CD4-positive, alpha-beta T cell treated with Interleukin-6 for 4 hours (primary cell): ENCODE measurements at places on chromosomes 3 and 15.

GRCh38 chr3:127585813-127586413 lies 4.6 kb downstream of the TPRA1 start:
- no peak for DNase-seq

DNA sequence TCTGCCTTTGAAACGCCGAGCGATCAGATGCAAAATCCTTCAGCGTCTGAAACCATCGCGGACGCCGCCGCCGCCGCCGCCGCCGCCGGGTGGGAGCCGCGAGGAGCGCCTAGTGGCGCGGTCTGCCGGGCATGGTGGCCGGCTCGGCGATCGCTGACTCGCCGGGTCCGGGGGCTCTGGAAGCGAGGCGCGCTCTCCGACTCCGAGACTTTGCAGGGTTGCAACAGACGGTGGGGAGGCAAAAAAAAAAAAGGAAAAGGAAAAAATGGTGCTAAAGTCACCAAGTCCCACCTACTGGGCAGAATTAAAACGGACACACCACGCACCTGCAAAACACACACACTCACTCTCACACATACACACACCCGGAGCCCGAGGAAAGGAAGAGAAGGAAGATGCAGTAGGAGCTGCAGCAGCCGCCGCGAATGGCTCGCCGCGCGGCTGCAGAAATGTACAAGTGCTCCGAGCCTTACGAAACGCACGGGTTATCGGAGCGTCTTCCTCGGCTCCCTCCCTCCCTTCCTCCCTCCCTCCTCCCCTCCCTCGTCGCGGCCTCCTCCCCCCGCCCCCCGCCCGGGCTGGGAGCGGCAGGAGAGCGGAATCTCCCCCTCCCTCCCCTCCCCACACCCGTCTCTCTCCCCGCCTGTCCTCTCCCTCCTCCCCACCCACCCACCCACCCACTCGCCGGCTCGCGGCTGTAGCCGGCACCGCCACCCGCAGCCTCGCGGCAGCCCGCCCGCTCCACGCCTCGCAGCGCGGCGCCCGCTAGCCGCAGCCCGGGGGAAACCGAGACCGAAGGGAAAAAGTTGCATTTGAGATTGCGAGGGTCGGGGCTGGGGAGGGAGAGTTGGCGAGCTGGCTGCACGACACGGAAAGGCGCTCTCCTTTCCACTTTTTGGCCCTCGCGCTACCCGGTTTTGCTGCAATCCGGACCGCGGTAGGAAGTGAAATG lies at the start of gene NTRK3:
Gene NTRK3 (minus strand): TSS at position 461 of the 952 bp plus-strand sequence. CDS start 586 bp downstream, outside the sequence.
- DNase-seq: peak; percentile 6

DNA sequence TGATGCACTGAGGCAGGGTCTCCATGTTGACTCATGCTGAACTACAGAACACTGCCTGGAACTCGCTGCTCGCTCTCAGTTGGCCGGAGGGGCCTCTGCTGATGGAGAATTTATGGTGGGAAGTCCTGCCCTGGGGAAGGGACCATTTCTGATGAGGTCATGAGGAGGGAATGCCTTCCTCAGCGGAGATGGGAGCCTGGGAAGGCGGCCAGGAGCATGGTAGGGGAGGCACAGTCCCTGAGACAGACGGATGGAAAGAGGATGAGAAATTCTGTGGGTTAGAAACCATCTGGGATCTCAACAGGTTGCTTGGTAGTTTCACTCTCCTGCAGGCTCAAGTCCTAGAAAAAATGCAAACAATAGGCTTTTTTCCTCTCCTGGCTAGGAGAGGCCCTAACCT lies 56.8 kb upstream of the TPM1 start:
- DNase-seq: no peak

DNA sequence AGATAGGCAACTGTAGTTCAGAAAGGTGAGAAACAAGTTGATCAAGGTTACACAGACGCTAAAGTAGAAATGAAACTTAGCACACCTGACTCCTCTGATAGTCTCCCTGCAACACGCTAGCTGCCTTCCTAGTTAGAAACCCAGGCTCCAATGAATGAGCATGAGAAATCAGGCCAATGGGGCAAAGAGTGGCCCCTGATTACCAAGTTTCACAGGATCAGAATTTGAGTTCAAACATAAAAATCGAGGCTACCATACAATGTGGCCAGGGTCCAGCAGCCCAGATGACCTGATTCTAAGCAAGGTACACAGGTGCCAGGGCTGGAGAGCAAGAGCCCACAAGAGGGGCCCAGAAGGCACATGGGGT lies 7.7 kb downstream of the PLD1 start:
- DNase-seq: no peak

GRCh38 chr3:31180274-31180673 lies 285.8 kb upstream of the GADL1 start:
- no peak for DNase-seq

DNA sequence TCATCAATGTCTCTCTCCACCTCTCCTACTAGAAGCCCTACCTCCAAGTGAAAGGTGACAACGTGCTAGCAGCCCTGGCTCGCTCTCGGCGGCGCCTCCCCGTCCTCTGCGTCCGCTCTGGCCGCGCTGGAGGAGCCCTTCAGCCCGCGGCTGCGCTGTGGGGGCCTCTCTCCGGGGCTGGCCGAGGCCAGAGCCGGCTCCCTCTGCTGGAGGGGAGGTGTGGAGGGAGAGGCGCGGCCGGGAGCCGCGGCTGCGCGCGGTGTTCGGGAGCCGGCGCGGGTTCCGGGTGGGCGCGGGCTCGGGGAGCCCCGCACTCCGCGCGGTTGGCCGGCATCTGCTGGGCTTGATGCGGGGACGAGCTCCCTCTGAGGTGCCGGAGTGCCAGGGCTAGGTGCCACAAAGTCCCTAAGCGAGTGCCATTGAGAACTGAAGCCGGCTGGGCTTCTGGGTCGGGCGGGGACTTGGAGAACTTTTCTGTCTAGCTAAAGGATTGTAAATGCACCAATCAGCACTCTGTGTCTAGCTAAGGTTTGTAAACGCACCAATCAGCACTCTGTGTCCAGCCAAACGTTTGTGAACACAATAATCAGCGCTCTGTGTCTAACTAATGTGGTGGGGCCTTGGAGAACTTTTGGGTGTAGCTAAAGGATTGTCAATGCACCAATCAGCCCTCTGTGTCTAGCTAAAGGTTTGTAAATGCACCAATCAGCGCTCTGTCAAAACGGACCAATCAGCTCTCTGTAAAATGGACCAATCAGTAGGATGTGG lies 84.8 kb upstream of the ARRDC4 start:
- DNase-seq: no peak

DNA sequence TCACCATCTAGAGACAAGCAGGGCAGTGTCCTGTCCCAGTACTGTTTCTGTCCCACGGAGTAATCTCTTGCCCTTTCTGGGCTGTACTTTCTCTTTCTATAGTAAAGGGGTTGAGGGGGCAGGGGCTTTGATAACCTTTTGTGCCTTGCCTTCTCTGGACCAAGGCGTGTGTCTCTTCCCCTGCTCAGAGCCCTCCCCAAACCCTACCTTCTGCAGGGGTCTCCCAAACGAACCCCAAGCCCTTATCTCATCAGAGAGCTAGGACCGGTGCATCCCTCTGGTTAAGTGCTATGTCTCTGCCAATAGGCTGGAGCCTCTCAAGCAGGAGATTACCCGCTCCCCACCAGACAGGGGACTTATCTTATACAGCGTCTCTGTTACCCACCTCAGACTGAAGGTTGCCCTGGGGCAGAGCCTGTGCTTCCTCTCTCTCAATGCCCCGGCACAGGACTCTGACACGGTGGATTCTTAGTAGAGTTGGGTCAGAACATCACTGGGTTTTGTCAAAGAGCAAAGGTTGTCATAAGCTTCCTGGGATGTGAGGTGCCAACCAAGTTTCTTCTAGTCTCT lies 2.9 kb downstream of the PLEKHO2 start:
- peak; percentile 21 for DNase-seq

GRCh38 chr15:37034392-37034791 lies 66.0 kb downstream of the MEIS2 start:
- no peak for DNase-seq

GRCh38 chr15:99413955-99414754 lies 151.6 kb upstream of the MEF2A start:
- DNase-seq: no peak

DNA sequence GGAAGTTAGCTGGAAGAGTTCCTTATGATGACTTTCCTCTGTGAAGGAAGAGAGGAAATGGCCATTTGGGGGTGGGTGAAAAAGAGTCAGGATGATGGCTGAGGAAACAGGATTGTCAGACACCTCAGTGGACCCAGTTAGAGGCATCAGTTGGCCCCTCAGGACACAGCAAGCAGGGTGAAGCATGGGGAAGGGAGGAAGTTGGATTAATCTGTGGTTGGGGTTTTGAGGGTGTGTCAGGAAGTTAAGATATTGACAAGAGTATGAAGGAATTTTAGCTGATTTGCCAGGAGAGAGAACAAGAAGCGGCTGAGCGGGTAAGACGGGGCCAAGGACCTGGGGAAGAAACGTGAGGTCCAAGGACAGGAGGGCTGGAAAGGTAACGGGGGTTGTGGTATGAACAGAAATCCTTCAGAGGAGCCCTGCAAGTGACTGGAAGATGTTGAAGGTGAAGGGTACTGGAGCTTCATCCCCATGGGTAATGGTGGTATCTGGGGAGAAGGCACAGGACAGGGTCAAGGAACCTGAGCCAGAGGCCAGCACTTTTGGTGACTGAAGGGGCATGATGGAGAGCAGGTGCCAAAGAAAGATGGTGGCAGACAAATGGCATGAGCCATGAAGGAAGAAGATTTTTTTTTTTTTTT lies 2.7 kb downstream of the UQCC5 start:
- DNase-seq: no peak

DNA sequence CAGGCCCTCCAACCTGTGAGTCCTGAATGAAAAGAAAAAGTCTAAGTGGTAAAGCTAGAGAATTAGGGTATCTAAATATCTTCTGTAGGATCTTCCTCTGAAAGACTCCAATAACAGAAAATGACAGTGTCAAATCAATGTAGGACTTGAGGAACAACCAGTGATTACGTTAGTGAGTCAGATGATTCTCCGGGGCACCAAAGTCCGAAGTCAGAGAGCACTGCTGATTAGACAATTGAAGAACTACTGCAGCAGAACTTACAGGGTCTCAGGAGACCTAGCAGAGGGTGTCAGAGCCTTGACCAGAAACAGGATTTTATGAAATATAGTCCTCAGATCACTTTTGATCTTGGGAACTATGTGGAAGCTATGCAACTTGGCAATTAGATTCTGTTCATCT lies 605.8 kb downstream of the EPHA3 start:
- no peak for DNase-seq

- no peak for DNase-seq
Observed at GRCh38 chr3:61572879-61573278, 11.5 kb downstream of the PTPRG start.

GRCh38 chr15:31974855-31975829 lies 55.2 kb upstream of the CHRNA7 start:
- peak; percentile 27 for DNase-seq

- DNase-seq: no peak
Observed at GRCh38 chr3:3189102-3189727, 9.7 kb upstream of the CRBN start.

- DNase-seq: no peak
Observed at GRCh38 chr3:133884054-133884886, 11.4 kb downstream of the RAB6B start.

DNA sequence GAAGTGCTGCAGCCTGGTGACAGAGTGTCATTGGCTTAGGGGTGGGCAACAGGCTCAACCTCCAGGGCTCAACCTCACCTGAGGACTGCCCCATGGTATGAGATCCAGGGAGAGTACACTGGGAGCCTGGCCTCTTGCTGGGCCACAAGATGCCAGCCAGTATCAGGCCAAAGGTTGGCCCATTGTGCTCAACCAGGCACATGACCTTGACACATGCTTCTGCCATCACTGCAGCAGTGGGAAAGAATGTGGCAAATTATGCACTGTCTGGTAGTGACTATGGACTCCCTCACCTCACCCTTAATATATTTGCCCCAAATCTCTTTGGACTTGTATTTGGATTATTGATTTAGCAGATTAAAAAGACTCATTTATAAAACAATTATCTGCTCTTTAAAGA lies 233.9 kb upstream of the GOLGA6L4 start:
- no peak for DNase-seq

DNA sequence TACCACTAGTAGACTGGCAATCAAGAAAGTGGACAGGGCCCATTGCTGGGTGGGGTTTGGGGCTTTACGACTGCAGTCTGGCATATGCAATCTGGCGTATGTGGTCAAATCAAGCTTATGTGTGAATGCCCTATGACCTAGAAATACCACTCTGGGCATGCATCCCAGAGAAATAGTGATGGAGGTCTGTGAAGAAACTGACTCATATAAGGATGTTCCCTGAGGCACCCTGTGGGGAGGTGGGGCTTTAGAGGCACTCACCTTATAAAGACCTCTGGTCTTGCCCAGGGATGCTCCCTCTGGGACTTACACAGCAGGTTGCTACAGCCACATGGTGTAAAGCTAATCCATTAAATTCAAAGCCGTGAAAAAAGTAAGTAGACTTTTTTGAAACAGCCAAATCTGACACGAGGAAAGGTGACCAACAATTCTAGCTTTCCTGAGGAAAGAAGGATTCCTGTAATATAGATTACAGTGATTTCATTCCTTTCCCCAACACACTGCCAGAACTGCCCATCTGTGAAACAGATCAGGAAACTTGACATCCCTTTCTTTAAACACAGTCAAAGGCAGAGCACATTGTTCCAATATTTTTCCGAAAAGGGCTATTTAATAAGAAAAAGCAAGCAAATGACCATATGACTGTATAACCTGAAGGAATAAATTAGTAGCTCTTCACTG lies 13.6 kb downstream of the RARRES1 start:
- no peak for DNase-seq

GRCh38 chr15:35150361-35150760 lies 65.3 kb upstream of the NANOGP8 start:
- no peak for DNase-seq

- no peak for DNase-seq
Observed at GRCh38 chr3:100682056-100682853, 27.0 kb upstream of the TFG start.

GRCh38 chr15:83015361-83015760 lies 3.9 kb upstream of the C15orf40 start:
- DNase-seq: no peak

DNA sequence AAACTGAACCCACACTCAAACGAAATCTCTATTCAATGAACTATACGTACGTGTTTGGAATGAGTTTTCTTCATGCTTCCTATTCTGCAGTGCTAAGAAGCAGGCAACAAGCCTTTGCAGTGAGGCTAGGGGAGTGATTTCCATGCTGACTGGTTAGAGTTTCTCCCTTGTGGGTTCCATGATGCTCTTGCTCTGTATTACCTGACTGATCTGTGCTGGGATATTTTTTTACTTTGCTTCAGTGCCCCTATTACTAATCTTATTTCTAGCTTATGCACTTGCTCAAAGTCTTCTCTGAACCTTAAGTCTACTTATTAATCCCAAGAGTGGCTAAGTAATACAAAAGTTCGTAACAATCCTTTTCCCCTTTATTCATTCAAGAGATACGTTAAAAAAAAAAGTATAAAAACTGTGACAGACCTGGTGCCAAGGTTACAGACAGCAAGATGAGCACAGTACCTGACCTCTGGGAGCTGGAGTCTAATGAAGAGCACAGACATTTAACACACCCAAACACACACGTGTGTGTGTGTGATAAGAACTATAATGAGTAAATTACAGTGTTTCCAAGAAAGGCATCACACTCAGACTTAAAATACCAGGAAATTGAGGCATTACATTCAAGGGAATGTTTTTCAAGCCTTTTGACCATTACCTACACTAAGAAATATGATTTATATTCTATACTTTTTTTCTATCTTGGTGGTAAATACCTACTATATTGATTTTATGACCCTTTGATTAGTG lies 50.5 kb upstream of the FBN1 start:
- no peak for DNase-seq

GRCh38 chr15:99014803-99015697 lies 7.5 kb upstream of the PGPEP1L start:
- DNase-seq: peak; percentile 21
